H1 (cell line): ENCODE measurements at places on chromosomes 3 and 15. TPM values are rescaled to one million over a fixed set of nuclear protein-coding genes. Genes with fewer than 3 reads are reported as not detected.

- peaks cover 14% of the 10 kb centered on the region for H3K36me3 ChIP-seq
- H3K4me3 ChIP-seq = no peak overlapping the region
- no peaks in the 10 kb centered on the region for H3K27me3 ChIP-seq
- no peak overlapping the region for H3K27ac ChIP-seq
- no peaks in the 10 kb centered on the region for H3K4me1 ChIP-seq
These were observed 53.2 kb downstream of the PGPEP1L start for GRCh38 chr15:98954411-98954810.

DNA sequence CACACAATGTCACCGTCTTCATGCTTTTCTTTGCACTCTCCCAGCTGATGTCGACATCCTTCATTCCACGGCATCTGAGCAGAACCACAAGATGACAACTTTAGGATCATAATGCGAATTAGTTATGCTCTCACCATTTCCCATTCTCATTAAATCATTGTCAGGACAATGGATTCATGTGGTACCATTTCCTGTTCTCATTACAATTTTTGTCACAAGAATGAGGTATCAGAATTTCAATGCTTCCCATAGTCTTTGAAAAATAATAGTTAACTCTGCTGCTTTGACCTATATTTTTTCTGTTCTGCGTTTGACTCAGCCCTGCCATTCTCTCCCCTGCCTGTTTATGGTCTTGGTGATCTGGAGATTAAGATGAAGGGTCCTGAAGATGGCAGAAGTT lies 175.7 kb upstream of the MDFIC2 start:
- no peaks in the 10 kb centered on the region for H3K27me3 ChIP-seq
- no peak overlapping the region for H3K27ac ChIP-seq
- H3K4me3 ChIP-seq = no peak overlapping the region

DNA sequence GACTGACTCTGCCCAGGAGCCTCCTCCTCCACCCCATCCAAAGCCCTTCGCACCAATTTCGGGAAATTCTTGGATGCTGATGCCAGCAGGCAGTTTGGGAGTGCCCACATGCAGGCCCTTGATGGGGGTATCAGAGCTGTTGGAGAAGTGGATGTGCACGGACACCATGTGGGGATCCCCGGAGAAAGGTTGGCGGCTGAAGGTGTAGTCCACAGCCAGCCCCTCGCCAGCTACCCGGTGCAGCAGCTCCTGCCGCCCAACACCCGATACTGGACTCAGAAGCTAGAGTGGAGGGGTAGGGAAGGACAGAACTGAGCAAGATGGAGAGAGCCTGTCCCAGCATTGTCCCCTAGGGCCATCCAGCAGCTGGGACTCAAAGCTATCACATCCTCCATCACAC lies 15.5 kb upstream of the CPEB1 start:
- no peaks in the 10 kb centered on the region for H3K36me3 ChIP-seq
- no peak overlapping the region for H3K4me3 ChIP-seq
- no peak for DNase-seq
- H3K27ac ChIP-seq = no peak overlapping the region
- H3K27me3 ChIP-seq = no peaks in the 10 kb centered on the region; the same call in 1 of the 2 replicates

DNA sequence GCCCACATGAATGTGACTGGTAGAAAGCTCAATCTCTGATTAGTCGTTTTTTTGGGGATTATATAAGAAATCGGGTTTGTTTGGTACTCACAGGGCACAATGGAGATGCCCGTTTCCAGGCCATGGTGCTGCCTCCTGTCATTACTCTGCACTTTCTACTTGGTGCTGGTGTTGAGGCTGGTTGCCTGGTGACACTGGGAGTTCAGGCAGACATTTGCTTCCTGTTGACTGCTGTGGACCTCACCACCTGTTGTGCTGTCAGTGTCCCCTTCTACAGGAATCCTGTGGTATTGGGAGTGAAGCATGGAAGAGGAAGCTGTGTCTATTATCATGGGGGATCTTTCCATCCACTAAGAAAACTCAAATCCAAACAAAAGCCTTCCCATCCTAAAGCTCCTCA lies 227.2 kb upstream of the TBL1XR1 start:
- no peaks in the 10 kb centered on the region for H3K27me3 ChIP-seq
- no peak overlapping the region for H3K4me3 ChIP-seq
- H3K4me1 ChIP-seq = no peaks in the 10 kb centered on the region

The LMAN1L gene
- total RNA-seq = not detected in 2 replicates

DNA sequence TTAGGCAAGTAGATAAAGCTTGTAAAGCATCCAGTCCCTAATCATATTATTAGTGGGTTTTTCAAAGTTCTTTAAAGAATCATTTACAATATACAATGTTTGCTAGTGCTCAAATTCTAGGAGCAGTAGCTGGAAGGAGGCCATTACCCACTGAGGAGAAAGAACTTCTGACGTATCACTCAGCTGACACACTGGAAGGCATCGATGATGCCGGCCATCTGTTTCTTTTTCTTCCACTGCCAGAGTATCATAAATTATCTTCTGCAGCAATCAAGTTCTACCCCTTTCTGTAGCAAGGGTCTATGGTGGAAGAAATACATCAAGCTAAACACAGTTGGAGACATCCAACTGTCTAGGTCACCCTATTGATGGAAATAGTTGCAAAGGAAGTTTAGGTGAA lies 243.2 kb upstream of the LRRN1 start:
- no peak for DNase-seq
- no peak overlapping the region for H3K27ac ChIP-seq
- no peaks in the 10 kb centered on the region for H3K36me3 ChIP-seq
- H3K4me1 ChIP-seq = no peaks in the 10 kb centered on the region
- no peak overlapping the region for H3K4me3 ChIP-seq
- no peaks in the 10 kb centered on the region for H3K27me3 ChIP-seq

The KLHL25 gene
- 16.5 and 17.1 TPM in 2 replicates for total RNA-seq

DNA sequence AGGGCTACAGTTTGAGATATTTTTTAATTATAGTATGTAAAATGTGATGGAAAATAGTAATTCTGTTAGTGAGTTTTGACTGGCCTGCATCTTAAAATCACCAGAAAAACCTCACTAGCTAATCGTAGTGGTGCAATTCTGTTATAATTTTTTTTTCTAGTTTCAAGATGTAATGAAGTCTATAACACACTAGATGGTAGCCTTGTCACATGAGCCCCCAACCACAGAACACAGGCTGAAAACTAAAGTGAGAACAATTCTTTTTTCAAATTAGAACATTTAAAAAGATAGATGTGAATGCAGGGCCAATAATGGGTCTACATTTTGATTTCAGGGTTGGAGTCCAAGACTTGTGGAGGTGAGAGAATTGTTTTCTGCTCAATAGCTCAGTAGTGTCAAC lies 83.3 kb upstream of the KCNH8 start:
- H3K4me3 ChIP-seq = no peak overlapping the region
- H3K36me3 ChIP-seq = no peaks in the 10 kb centered on the region
- peaks cover 2% of the 10 kb centered on the region for H3K27me3 ChIP-seq
- no peak overlapping the region for H3K27ac ChIP-seq

DNA sequence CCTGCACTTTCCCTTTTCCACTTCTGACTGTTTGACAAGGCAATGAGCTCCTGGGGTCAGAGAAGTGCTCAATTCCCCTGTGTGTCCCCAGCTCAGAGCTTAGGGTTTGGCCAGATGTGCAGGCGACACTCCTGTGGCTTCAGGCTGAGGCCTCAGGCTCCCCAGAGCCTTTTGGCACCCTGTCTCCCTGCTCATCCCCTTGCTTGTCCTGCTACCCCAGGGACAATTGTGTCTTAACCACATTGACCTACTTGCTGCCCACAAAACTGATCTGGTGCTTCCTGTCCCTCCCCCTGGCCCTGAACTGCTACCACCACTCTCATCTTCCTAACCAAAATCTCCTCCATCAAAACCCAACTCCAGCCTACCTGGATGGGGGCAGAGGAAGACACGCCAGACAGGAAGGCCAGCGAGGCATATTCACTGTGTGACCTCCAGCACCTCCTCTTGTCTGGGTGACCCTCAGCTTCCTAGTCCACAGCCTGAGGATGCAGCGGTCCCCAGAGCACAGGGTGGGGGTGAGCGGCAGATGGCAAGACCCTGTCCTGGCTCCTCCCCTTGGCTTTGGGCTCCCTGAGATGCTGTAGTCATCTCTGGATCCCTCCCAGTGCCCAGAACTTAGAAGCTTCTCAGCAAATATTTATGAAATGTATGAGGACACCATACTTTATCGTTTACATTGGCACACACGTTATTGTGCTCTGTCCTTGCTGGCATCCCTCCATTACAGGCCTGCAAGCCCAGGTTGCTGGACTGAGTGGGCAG lies 98.9 kb upstream of the SLC6A6 start:
- H3K4me1 ChIP-seq = peaks cover 3% of the 10 kb centered on the region; the same call in 1 of the 2 replicates
- H3K27ac ChIP-seq = no peak overlapping the region
- H3K36me3 ChIP-seq = no peaks in the 10 kb centered on the region
- H3K27me3 ChIP-seq = peaks cover 2% of the 10 kb centered on the region; the same call in 1 of the 2 replicates

GRCh38 chr15:33963831-33964664 lies 4.2 kb upstream of the CHRM5 start:
- H3K4me3 ChIP-seq = no peak overlapping the region
- no peaks in the 10 kb centered on the region for H3K36me3 ChIP-seq
- H3K27me3 ChIP-seq = no peaks in the 10 kb centered on the region
- no peaks in the 10 kb centered on the region for H3K4me1 ChIP-seq

- H3K36me3 ChIP-seq = no peaks in the 10 kb centered on the region
- no peaks in the 10 kb centered on the region for H3K27me3 ChIP-seq
- no peak overlapping the region for H3K4me3 ChIP-seq
- no peak for DNase-seq
These were observed 90.2 kb downstream of the ARNT2 start for GRCh38 chr15:80494351-80494751.

- no peaks in the 10 kb centered on the region for H3K36me3 ChIP-seq
- no peaks in the 10 kb centered on the region for H3K27me3 ChIP-seq
- H3K4me3 ChIP-seq = no peak overlapping the region
- no peaks in the 10 kb centered on the region for H3K4me1 ChIP-seq
- H3K27ac ChIP-seq = no peak overlapping the region
- DNase-seq = peak; percentile 54
These were observed 15.1 kb upstream of the TCAIM start for GRCh38 chr3:44323341-44323955.

The IQCH gene
- total RNA-seq = 0.88 and 1.9 TPM in 2 replicates

- no peak overlapping the region for H3K27ac ChIP-seq
- peak; percentile 51 for DNase-seq
- H3K27me3 ChIP-seq = no peaks in the 10 kb centered on the region
- H3K4me3 ChIP-seq = no peak overlapping the region; the same call in 1 of the 2 replicates
These were observed 406.8 kb downstream of the MCTP2 start for GRCh38 chr15:94638183-94638582.

- H3K27me3 ChIP-seq = no peaks in the 10 kb centered on the region
- H3K36me3 ChIP-seq = no peaks in the 10 kb centered on the region
- DNase-seq = no peak
These were observed 12.3 kb upstream of the TMEM45A start for GRCh38 chr3:100480081-100480480.

The MORC1 gene
- total RNA-seq = not detected in 2 replicates

The DNAH12 gene
- total RNA-seq = not detected in 2 replicates

The FEM1B gene
- 72.9 and 83.8 TPM in 2 replicates for total RNA-seq
